ENCODE measurements at places on chromosomes 13 and 19.
A peak's percentile ranks its signal among the peaks of the same experiment; 100 is the strongest.

DNA sequence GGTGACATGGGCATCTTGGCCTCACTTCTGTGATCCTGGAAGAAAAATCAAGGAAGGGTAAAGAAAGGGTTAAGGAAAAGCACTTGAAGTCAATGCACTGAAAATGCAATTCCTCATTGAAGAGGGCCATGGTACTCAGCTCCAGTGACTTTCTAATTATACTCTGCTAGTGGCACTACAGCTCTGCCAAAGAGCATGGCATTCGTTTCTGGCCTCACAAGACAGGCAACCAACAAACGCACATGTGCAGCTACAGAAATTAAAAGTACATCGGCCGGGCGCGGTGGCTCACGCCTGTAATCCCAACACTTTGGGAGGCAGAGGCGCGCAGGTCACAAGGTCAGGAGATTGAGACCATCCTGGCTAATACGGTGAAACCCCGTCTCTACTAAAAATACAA is 21.8 kb downstream of the SACS start:
- DNase-seq = no peak

DNA sequence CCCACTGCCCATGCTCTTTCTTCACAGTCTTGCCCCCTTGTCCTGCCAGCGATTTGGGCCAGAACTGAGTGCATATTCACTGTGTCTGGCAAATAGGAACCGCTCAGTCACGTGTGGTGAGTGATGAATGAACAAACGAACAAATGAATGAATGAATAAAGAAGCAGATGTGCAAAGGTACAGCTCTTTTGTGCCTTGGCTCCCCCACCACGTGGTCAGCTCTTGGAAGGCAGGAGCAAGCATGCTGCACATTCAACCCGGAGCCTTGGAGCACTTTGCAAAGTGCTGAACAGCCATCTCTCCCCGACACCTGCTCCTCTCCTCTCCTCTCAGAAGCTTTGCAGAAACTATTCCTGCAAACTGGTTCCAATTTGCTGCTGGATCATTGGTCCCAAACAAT is 52.4 kb downstream of the LATS2 start:
- DNase-seq = no peak

DNA sequence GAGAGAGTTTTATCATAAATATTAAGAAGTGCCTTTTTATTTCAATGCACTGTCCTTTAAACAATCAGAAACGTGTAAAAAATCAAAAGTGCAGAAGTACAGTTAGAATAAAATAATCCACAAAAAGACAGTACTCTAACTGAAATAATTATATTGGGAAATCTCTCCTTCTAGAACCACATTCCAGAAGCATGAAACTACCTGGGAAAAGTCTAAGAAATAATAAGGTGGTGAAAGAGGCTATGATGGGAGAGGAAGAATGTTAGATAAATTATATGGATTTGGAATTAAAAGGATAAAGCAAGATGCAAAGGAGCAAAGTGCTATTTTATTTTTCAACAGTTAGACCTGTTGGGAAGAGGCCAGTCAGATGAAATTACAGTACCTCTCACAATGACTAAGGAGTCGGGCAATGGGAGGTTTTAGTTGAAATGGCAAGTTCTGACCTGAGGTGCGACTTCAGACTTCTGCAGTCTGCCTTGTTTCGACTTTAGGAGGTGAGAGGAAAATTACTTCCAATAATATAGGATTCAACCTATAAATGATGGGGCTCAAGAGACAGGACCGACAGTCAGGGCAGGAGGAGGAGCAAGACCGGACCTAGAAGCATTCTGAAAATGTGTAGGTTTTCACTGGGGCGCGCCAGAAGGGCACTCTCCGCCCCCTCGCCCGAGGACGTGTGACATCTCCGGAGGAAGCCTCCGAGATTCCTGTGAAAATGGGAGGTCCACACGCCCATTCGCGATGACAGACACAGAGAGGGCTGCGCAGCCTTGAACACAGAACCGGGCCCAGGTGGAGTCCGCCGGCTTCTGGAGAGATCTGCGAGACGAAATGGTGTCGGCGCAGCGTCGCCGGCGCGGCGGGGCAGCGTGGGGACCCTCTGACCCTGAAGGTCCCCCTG is 717 bp downstream of the SPRYD7 start:
- DNase-seq = peak; percentile 69

- no peak for DNase-seq
Measured at GRCh38 chr13:105732806-105733529, 802.5 kb downstream of the EFNB2 start.

GRCh38 chr13:32039528-32039927 is 8.0 kb downstream of the FRY start:
- DNase-seq = peak; percentile 20

GRCh38 chr19:51398096-51398704 is 7.8 kb upstream of the C19orf84 start:
- DNase-seq = peak; percentile 70

GRCh38 chr13:41520660-41521630 is 63.6 kb downstream of the RGCC start:
- no peak for DNase-seq

- DNase-seq = no peak
Measured at GRCh38 chr19:19504754-19505668, 10.3 kb downstream of the TSSK6 start.

- DNase-seq = no peak
Measured at GRCh38 chr13:93254775-93255174, 28.2 kb downstream of the GPC6 start.

DNA sequence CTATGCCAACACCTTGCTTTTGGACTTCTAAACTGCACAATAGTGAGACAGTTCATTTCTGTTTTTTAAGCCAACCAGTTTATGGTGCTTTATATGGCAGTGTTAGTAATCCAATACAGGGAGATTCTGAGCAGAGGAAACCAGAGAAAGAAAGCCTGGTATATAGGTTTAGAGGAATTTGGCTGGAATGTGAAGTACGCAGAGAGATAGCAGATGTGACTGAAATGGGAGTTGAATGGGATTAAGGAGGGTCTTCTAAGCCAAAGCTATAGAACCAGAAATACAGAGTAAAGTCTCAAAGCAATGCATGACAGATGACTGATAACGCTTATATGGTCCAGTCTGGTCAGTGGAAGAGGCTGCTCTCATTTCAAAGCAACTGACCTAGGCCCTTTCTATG is 453.7 kb downstream of the GPC6 start:
- DNase-seq = no peak

DNA sequence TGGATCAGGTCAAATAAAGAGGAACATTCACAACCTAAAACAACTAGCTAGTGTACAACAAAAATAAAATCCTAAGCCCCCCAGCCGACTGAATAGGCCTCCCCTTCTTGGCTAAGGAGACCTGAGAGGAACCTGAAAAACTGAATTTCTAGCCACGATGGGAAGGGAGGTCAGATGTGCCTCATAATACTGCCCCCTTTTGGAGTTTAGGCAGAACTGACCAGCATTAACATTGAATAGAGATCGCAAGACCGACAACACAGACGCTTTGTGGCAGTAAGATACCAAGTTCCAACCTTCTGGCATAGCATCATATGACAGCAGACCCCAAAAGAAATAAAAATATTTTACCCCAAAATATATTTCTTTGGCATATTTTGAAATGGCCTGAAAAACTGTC is 15.9 kb downstream of the CBY2 start:
- peak; percentile 26 for DNase-seq

DNA sequence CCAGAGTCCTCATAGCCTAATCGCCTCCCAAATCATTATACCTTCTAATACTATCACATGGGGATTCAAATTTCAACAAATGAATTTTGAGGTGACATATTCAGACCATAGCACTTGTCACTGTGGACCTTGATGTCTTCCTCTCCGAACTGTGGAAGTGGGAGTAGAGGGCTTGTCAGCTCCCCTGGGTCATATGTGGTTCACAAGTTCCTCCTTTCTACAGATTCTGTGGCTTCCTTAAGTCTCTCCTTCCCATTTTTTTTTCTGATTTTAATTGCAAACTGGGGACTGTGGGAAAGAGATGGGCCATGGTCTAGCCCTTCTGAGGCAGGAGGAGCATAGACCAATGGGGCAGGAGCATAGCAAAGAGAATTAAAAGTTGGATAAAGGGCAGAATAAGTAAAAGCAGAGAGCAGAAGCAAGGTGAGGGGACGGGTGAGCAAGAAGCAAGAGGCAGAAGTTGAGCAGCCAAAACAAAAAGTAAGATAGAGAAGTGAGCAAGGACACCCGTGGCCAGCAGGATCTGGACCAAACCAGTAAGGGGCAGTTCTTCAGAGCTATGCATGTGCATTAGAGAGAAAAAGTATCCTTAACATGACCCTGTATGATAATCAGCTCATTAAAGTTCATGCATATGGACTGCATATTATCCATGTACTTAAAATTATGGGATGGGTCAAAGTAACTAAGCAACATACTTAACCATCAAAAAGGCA is 2.6 kb upstream of the SIGLEC7 start:
- DNase-seq = no peak

GRCh38 chr19:43469160-43469480 is 3.7 kb upstream of the LYPD3 start:
- no peak for DNase-seq

GRCh38 chr13:34672631-34673030 is 269.4 kb upstream of the NBEA start:
- DNase-seq = peak; percentile 21

GRCh38 chr13:98293570-98294142 is 116.6 kb upstream of the RNF113B start:
- DNase-seq = peak; percentile 20

- DNase-seq = peak; percentile 56
Measured at GRCh38 chr19:1465191-1466016, 13.6 kb downstream of the C19orf25 start.

- DNase-seq = peak; percentile 75
Measured at GRCh38 chr19:15320116-15320515, 12.2 kb downstream of the BRD4 start.

DNA sequence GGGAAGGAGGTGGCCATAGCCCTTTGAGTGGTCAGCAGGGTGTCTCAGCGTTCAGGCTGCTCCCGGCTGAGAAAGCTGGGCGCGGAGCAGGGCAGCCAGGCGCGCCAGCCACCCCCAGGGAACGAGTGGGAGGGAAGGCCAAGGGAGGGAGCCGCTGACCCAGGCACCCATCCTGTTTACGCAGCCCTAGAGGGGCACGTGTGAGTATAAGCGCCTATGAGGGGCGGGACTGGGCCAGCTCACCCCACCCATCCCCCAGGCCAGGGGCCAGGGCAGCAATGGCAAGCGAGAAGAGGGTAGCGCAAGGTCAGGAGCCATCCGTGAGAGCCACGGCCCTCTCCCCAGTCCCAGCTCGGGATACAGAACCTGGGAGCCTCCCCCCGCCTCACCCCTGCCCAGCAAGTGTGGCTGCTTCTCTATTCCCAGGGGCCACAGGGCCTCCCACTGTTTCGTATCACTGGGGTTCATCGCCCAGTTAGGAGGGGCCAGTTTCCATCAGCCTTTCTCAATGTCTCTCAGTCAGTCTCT is 897 bp upstream of the DMKN start:
- DNase-seq = peak; percentile 80

DNA sequence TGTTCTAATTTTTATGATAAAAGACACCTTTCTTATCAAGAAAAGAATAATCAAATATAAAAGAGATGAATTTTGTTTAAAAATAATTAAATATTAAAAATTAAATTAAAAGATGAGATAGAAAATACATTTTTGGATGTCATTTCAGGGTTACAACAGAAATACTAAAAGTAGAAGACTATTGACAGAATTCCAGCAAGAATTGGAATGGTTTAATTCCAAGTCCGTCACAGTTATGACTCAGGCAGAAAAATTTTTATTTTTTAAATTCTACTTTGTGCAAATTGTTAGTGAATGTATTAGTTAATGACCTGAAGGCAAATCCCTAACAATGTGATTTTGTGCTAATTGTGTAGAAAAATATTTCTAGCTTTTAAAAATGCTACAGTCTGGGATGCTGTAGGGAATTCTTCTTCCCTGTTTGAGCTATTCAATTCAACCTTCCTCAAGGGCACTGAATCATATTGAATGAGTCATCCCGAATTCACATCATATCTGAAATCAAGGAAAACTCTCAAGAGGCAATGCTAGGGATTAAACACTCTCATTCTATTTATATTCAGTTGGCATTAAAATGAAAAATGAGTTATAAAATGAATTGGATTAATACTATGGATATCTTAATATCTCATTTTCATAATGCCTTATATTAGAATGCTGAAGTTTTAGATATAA is 633.5 kb upstream of the ATXN8OS start:
- no peak for DNase-seq

- peak; percentile 90 for DNase-seq
Measured at GRCh38 chr19:44745341-44745831, 3.1 kb upstream of the BCL3 start.

DNA sequence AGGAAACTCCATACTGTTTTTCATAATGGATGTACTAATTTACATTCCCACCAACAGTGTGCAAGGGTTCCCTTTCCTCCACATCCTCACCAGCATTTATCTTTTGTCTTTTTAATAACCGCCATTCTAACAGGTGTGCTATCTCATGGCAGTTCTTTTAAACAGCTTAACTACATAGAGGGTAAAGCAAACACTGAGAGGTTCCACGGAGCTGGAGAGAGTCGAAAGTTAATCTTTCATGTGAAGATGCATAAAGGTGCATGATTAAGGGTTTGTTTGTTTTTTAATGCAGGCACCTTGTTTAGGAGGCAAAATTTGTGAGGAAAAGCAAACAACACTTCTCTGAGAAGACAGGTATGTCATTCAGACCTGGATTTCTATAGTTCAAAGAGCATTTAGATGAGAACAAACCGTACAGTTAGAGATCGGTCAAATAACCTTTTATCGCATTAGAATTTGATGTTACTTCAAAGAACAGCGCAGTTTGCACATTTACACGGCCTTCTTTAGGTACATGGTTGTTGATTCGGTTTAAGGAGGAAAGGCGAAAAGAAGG is 193.9 kb downstream of the RBM26 start:
- DNase-seq = no peak

GRCh38 chr13:73535341-73535740 is 476.5 kb downstream of the KLF5 start:
- DNase-seq = no peak

GRCh38 chr19:54653181-54653809 is 9.5 kb upstream of the LILRB4 start:
- DNase-seq = peak; percentile 65

- no peak for DNase-seq
Measured at GRCh38 chr13:111241006-111241755, 79.3 kb upstream of the TEX29 start.

DNA sequence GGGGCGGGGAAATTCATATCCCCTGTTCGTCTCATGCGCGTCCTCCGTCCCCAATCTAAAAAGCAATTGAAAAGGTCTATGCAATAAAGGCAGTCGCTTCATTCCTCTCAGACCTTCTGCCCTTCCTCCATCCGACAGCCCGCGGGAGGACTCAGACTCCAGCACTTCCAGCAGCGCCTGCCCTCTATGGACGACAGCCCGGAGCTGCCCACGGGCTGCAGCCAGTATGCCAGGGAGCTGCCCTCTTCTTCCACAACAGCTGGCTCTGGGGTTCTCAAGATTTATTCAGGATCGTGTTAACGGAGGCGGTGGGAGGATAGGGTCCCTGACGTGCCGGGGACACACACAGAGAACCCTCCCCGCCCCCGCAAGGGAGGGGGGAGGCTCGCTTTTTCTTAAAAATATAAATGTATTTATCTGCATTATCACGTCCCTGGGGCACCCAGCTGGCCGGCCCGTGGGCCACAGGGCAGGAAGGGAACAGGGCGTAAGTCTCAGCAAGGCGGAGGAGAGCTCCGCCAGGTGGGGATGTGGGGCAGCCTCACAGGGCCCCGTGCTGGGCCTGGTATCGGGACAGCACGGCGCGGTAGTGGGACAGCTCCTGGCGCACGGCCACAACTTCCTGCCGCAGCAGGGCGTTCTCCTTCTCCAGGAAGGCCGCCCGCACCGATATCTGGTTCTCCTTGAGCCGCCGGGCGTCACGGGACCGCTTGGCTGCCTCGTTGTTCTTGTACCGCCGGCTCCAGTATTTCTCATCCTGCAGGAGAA is 6.7 kb downstream of the DBP start:
- DNase-seq = no peak

All from GM03348 (cell line).